ENCODE measurements at places on chromosomes 6 and 20.

GRCh38 chr6:148509119-148509799 lies 166.6 kb downstream of the SASH1 start:
- no peak for DNase-seq

- no peak for DNase-seq
Observed at GRCh38 chr6:6384520-6384919, 64.1 kb upstream of the F13A1 start.

DNA sequence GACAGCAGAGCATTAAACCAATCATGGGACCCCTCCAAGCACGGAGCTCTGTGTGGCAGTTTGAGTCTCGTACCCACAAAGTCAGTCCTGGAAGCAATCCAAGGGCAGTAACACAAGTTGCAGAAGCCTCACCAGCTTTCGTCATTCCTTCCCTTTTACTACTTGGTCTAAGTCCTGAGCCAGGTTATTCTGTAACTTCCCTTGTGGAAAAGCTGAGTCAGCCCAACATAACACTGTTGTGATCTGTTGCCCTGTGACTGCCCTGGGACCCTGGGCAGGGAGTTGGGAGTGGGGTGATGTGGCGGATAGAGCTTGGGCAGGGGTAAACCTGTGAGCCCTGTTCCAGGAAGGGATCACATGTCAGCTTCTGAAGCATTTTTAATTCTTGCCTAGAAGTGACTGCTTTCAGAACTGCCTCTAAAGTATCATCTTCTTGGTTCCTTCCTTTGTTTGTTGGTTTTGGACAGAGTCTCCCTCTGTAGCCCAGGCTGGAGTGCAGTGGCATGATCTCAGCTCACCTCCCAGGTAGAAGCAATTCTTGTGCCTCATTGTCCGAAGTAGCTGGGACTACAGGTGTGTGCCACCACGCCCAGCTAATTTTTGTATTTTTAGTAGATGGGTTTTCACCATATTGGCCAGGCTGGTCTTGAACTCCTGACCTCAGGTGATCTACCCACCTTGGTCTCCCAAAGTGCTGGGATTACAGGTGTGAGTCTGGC lies 183.7 kb upstream of the JAG1 start:
- DNase-seq, result no peak

GRCh38 chr20:48203252-48203651 lies 418.0 kb upstream of the SULF2 start:
- no peak for DNase-seq

GRCh38 chr6:131443514-131443913 lies 129.5 kb upstream of the ARG1 start:
- DNase-seq, result no peak

DNA sequence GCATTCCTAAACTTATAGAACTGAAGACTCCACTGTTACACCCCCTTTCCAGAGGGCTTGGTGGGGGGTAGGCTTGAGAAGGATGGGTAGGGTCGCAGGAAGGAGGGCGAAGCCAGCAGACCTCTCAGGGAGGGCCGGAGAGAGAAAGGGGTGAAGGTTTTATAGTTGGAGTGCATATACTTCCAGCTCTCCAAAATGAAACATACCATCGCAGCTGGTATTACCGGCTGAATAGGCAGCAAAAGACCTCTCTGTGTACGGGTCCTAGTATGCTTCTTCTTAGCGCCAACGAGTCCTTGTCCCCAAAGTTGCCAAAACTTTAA lies 1.0 kb upstream of the VGLL2 start:
- no peak for DNase-seq
